ENCODE measurements at places on chromosomes 13 and 19. TPM values are rescaled to one million over a fixed set of nuclear protein-coding genes. Genes with fewer than 3 reads are reported as not detected.

Gene ZNF578
- total RNA-seq = 10.7 TPM

Gene SIGLEC9
- 1.4 TPM for total RNA-seq

Gene CNMD
- 0.42 TPM for total RNA-seq

Gene ZNF560
- 0.21 TPM for total RNA-seq

Gene AP3D1
- 48.9 TPM for total RNA-seq

Gene SIGLEC12
- total RNA-seq = 0.11 TPM

Gene MBOAT7
- 22.9 TPM for total RNA-seq

Gene KIR2DL3
- not detected for total RNA-seq

Gene FGF22
- not detected for total RNA-seq

Gene GNG14
- total RNA-seq = not detected

DNA sequence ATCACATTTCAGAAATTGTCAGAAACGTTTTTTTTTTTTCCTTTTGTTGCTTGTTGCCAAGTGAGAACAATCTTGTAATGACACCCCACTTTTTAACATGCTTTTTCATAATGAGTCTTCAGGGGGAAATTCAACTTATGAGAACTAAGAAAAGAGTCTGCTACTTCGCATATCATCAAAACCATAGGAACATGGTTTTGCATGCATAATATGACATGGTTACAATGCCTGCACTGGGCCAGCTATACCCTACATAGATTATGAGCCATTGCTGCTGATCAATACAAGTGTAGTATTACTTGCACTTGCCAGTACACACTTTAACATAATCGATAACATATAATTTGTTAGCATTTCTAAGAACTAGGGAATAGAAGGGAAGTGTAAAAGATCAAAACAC, 191.0 kb upstream of the NBEA start:
- no peak for DNase-seq

DNA sequence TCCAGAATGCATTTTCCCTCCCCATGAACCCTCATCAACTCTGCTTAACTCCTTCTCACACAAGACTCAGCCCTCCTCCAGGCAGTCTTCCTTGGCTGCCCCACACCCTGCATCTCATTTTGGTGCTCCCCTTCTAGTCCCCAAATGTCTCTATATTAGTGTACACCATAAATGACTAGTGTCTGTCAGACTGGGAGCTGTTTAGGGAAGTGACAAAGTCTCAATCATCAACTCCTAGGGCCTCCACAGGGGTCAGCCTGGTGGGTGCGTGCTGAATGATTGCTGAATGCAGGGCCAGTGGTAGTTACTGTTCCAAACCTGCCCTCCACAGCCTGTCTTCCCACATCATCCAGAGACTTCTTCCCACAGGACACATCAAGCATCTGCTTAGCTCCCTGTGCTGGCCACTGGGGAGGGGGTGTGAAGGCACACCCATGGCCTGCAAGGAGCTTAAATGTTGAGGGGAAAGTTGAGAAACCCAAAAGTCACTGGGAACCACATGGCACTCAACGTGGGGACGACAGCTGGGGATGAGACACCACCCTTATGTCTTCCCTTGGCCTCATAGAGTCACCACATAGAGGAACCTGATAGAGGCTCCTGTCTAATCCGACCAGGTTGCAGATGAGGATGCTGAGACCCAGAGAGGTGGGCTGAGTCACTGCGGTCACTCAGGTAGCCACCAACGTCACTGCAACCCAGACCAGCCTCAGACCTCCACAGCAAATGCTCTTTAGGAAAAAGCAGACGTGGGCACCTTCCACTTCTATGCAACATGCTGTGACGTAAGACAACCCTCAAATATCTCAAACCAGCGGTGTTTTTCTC, 79.3 kb upstream of the TM9SF2 start:
- no peak for DNase-seq

DNA sequence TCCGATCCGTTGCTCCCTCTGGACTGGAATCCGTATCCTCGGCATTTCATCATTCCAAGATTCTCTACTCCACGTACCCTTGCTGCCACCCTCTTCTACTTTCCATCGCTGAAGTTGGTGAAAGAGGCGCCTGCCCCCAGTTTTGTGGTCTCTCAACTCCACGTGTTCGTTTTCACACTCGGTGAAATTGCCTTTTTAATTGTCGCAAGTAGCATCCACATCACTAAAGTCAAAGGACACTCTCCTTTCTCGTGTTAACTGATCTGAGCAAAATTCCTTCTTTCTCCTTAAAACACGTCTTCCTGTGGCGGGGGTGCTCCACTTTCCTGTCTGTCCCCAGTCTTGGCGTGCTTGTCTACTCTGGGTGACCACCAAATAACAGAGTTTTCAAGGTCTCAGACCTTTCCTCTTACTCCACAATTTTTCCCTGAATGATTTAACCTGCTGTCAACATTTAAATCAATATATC, 1.1 kb upstream of the TMTC4 start:
- DNase-seq = no peak

DNA sequence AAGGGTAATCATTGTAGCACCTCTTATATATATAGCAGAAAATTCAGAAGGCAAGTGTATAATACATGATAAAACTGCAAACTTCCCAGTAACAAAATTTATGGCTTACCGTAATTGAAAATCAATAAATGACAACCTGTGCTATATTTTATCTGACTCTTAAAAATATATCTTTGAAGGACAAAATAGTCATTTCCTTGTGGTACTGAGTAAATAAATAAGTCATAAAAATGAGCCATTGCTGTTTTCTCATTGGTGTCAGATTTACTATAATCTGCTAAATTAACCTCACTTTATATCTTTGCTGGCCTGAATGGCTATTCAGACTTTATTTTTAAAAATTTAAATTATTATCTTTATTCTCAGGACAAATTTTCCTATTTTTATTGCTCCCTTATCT, 1319.1 kb upstream of the SPRY2 start:
- no peak for DNase-seq

DNA sequence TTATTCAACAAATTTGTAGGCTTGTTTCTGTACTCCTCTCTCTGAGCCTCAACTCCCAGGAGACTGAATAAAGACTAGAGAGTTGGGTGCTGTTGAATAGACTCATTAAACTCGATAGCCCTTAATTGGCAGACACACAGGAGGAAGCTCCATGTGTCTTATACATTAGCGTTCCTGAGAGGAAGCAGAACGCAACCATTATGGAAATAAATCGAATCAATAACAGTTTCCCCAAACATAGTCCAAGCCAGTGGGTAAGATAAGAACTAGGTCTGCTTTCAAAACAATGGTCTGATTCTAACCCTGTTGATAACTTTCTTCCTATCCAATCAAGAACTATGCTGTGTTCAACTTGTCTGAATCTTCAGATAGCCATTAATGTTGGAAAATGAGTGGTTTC, 118.1 kb upstream of the FNDC3A start:
- no peak for DNase-seq

DNA sequence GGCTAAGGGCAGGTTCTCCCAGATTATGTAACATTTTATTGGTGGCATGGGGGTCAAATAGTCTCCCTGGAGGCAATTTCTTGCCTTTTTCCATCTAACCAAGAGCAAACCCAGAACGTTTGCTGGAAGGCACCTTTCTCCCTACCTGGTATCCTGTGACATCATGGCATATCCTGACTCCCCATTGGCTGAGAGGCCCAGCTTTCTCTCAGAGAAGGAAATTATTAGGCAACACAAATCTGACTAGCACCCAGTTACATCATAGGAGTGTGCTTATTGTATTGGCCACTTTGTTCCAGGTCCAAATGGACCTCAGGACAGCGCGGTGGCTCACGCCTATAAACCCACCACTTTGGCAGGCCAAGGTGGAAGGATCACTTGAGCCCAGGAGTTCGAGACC, 13.0 kb downstream of the NTN5 start:
- DNase-seq = no peak

DNA sequence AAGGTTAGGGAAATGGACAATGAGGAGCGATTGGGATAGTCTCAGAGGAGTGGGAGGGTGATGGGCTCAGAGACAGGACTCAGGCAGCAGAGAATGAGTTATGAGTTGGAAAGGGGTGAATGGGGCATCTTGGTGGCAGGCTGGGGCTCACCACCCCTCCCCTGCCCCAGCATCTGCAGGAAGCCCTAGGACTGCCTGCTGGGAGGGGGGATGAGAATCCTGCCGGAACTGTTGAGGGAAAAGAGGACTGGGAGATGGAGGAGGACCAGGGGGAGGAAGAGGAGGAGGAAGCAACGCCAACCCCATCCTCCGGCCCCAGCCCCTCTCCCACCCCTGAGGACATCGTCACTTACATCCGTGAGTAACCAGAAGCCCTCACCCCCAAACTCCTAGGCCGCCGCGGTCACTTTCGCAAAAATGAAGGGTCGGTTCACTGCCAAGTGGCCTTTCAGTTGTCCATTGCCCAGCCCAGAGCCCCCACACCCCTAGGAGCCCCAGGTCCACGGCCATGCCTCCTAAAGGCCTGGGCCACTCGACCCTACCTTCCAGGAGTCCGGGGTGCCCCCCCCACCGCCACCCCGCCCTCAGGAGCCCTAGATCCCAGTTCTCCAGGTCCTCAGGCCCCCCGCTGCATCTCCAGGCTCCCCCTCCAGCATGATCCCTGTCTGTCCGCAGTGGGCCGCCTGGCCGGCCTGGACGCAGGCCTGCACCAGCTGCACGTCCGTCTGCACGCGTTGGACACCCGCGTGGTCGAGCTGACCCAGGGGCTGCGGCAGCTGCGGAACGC, 764 bp downstream of the CLEC11A start:
- DNase-seq = no peak

DNA sequence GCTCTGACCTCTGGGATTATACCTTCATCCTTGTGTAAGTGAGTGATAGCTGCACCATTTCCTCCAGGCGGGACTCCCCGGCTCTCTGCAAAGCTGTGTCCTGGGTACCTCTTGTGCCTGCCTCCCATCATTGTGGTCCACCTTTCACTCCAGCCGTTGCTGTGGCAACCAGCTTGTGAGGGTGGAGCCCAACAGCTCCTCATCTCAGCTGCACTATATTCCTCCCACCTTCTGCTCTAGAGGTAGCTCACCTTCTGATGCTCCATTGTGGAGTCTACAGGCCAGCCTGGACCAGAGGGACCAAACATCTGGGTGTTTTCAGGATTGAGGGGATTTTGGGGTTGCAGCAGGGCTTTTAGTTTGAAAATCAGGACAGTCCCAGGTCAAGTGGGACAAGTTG, 708.2 kb downstream of the UQCRFS1 start:
- DNase-seq = no peak

DNA sequence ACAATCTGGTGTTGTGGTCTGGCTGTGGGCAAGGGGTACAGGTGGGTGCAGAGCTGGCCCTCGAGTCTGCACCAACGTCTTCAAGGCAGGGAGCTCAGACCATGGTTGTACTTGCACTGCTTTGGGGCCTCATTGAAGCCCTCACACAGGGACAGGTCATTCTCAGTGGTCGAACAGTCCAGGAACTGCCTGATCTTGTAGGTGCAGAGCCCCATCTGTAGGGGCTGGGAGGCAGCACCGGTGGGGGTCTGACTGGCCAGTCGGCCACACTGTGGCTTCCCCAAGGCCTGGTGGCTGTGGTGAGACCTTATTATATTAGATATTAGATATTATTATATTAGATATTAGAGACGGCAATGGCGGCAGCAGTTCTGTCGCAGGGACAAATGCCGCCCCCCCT, 14.0 kb downstream of the S1PR2 start:
- DNase-seq = no peak

- no peak for DNase-seq
Measured at GRCh38 chr13:31545616-31546015, 193.7 kb upstream of the RXFP2 start.

GRCh38 chr19:18183529-18183928, 9.5 kb upstream of the MPV17L2 start:
- DNase-seq = no peak

DNA sequence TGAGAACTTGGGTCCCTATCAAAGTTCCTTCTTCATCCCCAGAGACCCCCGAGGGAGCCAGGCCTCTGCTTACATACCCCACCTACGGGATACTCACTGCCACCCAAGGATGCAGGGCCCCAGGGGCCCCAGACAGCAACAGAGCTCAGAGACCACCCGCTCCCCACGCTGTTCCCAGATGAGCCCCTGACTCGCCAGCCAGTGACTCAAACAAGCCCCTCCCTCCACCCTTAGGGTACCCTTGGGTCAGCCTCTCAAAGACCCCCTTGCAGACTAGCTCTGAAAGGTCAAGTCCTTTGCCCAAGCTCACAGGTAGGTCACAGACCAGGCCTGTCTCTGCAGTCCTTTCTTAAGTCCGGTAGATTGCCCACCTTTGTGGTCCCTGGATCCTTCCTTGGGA, 45.7 kb downstream of the CD320 start:
- no peak for DNase-seq

DNA sequence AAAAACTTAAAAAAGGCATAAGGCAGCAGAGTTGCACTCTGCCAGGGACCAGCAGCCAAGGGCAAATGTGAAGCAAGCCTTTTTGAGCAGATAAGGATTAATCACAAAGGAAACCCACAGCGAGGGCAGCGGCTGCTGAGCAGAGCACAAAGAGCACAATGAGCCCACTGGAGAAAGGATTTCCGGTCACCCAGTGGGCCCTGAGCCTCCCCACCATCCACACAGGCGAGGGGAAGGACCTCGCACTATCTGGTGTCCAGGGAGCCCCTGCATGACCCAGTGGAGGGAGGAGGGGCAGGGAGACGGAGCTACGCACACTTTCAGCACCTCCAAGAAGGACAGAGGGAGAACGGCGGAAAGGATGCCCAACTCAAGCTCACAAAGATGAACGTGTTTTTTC, 40.0 kb downstream of the COL4A1 start:
- DNase-seq = no peak

- DNase-seq = no peak
Measured at GRCh38 chr13:22112956-22113745, 442.3 kb downstream of the FGF9 start.

GRCh38 chr19:5228932-5229777, 111.5 kb downstream of the PTPRS start:
- DNase-seq = no peak

GRCh38 chr13:32080328-32080744, 48.8 kb downstream of the FRY start:
- no peak for DNase-seq

DNA sequence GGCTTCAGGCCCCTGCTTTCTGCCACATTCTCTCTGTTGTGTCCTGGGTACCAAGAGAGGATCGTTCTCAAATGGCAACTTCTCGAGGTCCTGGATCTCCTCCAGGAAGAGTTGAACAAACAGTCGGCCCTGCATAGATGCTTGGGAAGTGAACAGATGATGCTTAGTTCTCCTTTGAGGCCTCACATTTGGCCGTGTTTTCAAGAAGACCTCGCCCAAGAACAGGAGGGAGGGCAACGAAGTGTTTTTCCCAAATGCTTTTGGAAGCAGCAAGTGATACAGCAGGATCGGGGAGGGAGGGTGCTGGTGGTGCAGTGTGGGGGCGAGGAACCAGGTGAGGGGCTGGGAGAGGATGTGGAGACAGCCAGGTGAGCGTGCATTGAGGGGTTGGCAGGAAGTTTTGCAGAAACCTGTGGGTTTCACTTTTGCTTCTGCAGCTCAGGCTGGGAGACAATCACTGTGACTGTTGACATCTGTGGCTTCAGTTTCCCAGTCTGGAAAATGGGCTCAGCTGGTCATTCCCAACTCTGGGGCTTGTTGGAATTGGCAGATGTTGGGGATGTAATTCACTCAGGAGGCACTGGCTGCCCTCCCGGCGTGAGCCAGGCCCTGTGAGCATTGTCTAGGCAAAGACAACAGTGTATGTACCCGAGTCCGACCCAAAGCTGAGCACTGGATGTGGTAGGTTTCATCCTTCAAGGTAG, 21.6 kb downstream of the MAST3 start:
- DNase-seq = no peak
